ENCODE measurements at places on chromosomes 3 and 15.

DNA sequence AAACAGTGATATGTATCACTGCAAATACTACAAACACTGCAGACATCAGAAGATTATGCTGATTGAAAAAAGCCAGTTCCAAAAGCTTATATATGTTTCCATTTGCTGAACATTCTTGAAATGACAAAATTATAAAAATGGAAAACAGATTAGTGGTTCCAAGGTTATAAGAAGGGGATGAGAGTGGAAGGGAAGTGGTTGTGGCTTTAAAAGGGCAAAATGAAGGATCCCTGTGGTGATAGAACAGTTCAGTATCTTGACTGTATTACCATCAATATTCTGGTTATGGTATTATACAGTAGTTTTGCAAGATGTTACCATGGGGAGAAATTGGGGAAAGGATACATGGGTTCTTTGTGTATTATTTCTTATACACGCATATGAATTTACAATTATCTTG is 77.8 kb downstream of the DZIP3 start:
- no peak for DNase-seq

DNA sequence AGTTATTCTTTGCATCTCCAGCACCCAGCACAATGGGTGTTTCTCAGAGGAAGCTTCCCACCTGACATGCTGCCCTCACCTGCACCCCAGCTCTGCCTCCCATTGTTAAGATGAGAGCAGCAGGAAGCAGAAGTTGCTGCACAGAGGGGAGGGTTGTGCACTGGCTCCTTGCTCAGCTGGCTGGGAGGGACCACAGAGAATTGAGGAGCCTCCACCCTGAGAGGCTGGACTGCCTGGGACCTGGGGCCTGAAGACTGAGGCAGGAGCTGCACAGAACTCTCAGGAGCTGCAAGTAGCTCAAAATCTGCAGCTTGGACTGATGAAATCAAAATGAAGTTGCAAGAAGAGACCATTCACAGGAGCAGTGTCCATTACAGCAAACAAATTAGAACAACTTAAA is 222.3 kb upstream of the LINGO1 start:
- DNase-seq: no peak

- no peak for DNase-seq
Measured at GRCh38 chr3:183692436-183692835, 5.2 kb upstream of the YEATS2 start.

- no peak for DNase-seq
Measured at GRCh38 chr3:30355622-30356021, 250.8 kb upstream of the TGFBR2 start.

- no peak for DNase-seq
Measured at GRCh38 chr3:18447720-18448119, 22.6 kb upstream of the SATB1 start.

GRCh38 chr15:99431661-99432091 is 134.1 kb upstream of the MEF2A start:
- DNase-seq: no peak

- DNase-seq: no peak
Measured at GRCh38 chr3:33083958-33084357, 13.0 kb downstream of the GLB1 start.

- no peak for DNase-seq
Measured at GRCh38 chr3:55815262-55815661, 328.2 kb upstream of the WNT5A start.

GRCh38 chr3:87260270-87260669 is 16.1 kb downstream of the POU1F1 start:
- DNase-seq: peak; percentile 16

- DNase-seq: peak; percentile 42
Measured at GRCh38 chr3:108124337-108125152, 33.7 kb upstream of the CD47 start.

DNA sequence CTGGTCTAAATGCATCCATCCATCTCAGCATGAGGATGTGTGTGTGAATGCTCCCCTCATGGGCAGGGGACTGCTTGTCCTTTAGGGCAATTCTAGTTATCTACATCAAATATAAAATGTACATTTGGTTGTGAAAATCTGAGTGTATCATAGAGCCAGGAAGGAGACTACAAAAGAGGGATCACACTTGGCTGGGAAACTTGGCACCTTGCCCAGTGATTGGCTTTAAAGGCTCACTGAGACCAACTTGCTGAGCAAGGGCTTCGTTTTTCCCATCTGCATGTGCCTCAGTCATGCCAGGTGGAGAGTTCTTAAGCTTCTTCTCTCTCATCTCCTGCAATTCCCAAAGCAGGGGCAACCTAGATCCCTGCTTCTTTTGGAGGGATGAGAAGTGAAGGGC is 5.2 kb downstream of the CAPN3 start:
- no peak for DNase-seq

GRCh38 chr3:40752492-40752891 is 227.7 kb downstream of the ZNF621 start:
- DNase-seq: no peak

DNA sequence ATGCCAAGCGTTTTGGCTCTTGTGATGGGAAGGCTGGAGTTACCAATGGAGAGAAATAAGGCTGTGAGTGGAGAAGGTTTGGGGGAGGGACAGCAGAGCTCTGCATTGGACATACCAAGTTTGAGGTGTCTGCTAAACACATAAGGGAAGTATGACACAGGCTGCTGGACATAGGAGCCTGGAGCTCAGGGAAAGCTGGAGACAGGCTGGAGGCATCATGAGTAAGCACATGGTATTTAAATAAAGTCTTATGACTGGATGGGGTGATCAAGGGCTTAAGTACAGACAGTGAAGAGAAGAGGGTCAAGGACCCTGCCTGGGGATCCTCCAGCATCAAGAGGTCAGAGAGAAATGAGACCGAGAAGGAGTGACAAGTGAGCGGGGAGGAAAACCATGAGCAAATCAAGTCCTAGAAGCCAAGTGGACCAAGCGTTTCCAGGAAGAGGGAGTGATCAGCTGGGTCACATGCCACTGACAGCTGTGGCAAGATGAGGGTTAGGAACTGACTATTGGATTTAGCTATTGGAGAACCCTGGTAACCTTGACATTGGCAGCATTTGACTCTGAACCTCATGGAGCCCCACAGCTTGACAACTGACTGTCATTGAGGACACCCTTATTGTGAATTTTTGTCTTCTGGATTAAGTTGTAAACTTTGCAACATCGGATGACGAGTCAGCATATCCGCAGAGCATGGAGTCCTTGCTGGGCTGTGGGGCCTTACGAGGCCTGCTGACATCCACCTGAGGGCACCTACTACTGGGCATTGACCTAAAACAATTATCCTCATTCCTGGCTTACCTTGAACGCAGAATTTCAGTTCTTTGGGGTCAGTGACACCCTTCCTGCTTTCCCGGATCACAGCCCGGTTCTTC is 78.7 kb upstream of the ETV5 start:
- DNase-seq: no peak

GRCh38 chr15:40590667-40591050 is 3.4 kb upstream of the KNL1 start:
- no peak for DNase-seq

- no peak for DNase-seq
Measured at GRCh38 chr3:185859294-185859972, 34.6 kb upstream of the IGF2BP2 start.

- no peak for DNase-seq
Measured at GRCh38 chr15:94177112-94177511, 54.2 kb upstream of the MCTP2 start.

DNA sequence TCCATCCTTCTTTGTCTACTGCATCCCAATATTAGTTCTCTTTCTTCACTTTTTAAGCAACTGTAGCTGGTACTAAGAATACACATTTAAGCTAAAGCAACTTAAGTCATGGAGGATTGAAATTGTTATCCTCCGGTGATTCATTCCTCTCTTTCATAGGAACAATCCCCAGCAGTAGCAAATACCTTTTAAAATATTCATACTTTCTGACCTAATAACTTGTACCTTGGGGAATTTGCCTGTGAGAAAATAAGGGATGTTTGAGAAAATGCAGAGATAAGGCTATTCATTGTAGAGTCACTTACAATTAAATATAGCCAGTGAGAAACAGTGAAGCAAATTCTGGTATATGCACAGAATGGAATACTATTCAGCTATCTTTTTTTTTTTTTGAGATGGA is 66.0 kb downstream of the VPS13C start:
- DNase-seq: no peak

DNA sequence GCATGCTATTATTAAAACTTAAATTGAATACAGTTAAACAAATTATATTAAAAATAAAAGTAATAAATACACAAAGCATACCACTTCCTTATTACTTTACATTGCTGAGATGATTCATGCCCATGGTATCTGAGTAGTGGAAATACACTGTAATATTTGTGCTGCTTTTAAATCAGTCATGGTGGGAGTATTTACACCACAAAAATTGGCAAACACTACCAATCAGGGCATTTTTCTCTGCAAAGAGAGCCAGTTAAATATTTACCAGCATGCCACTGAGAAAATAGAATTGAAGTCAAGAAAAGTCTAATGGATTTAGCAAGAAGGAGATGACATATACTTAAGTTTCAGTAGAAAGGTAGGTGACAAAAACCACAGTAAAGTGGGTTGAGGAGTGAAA is 19.6 kb downstream of the PPARG start:
- no peak for DNase-seq

GRCh38 chr15:27114473-27114872 is 143.5 kb downstream of the GABRG3 start:
- no peak for DNase-seq

DNA sequence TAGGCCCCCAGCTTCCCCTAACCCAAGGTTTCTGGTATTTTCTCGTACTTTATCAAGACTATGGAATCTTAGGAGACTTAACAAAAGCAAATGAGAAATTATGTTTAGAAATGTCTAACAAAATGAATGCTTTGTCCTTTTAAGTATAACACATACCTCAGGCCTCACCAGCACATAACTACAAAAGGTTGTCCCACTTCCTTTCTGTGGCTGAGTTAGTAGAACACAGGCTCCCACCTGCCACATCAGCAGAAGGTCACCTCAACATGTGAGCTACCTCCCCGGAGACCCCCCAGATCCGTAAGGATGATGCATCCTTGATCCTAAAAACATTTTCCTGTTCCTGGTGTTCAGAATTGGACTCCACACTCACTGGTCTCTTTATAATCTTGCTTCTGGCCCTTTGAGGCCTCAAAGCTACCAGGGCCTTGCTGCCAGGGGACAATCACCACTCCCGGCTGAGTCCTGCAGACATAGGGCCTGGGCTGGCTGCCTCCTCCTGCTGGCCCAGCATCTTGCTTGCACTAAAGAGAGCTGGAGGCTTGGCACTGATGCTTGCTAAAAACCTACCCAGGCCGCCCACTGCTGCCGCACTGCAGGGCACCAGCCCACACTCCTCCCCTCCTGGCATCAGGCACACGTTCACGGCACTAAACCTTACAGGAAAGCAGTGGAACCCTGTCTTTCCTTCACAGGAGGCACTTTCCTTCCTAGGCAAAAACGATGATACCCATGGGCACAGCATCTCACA is 2.9 kb downstream of the CCRL2 start:
- DNase-seq: no peak

DNA sequence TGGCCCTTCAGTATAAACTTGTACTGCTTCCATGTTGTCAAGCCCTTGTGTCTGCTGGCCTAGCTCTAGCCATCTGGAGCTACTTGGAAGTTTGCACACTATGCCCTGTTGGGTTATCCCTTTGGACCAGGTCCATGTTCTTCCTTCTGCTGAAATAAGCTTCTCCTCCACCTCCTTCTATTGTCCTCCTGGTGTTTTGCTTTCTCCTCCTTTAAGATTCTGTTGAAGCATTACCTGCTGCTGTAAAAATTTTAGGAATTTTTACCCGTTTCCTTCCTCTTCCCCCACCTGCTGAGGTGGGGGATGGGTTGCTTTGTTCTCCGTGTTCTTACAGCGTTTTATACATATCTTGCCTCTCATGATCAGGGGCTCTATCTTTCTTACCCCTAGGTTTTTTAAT is 51.7 kb downstream of the SH3GL3 start:
- no peak for DNase-seq

DNA sequence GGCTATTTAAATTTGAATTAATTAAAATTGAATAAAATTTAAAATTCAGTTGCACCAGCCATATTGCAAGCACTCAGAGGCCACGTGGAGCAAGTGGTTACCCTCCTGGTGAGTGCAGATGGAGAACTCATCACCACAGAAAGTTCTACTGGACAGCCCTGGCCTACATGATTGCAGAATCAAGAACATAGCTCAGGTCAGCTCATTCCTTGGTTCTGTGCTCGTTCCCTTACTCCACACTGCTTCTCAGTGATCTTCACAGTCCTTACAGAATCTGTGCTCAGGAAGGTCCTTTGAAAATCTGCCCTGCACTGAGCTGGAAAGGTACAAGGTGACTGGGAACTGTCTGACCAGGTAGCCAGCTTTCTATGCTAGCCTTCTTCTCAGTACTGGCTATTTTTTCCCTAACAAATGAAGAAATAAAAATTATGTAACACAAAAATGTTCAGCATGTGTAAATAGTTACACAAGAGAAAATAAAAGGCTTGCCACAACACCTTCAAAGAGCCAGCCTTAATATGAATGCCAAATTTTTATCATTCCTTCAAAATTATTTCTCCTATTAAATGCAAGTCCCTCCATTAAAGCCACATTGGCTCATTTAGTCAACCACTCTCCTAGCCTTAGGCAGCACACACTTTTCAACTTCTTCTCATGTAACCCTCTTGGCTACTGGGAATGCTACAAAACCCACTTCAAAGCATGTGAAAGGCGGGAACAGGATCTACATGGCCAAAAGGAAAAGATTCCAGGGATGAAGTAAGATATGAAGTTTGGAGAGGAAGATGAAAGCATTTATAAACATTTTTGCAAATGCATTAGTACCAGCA is 326.4 kb upstream of the WNT5A start:
- DNase-seq: no peak

DNA sequence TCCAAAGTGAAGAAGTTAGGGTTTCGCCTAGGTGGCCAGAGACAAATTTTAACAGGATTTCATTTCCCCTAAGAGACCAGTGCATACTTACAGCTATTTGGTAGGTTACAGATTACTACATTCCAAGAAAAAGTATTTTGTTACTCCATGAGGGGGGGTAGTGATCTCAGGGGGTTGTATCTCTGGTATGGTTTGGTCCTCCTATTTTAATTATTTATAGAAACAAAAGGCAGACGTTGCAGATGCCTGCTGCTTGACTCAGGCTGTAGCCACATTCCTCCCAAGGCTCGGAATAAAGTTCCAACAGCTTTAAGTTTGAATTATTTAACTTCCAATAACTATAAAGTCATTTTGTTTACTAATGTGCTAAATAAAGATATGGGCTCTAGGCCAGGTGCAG is 1.3 kb upstream of the TRIM59 start:
- no peak for DNase-seq

GRCh38 chr3:144930431-144930830 is 958.8 kb downstream of the DIPK2A start:
- no peak for DNase-seq

- no peak for DNase-seq
Measured at GRCh38 chr3:69932501-69932900, 67.0 kb upstream of the SAMMSON start.
